ENCODE measurements at places on chromosomes 6 and 20.

DNA sequence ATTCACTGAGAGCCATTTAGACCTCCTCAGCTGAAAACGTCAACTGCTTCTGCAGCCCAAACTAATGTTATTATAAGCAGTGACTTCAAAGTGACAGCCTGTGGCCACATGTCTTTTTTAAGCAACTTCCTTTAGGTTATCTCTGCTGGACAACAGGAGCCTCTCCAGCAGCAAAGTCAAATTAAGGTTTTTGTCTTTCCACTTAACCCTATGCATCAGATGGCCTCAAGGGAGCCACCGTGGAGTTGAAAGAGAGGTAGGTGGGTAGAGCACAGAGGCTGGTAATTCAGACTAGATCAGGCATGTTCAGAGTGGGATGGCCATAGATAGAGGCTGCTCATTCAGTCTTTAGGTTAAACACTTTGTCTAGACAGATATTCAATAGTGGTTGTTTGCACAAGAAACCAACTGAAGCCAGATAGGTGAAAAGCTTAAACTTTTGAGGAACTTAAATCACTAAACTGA, 300.6 kb upstream of the ECI2 start:
- no peak for DNase-seq

DNA sequence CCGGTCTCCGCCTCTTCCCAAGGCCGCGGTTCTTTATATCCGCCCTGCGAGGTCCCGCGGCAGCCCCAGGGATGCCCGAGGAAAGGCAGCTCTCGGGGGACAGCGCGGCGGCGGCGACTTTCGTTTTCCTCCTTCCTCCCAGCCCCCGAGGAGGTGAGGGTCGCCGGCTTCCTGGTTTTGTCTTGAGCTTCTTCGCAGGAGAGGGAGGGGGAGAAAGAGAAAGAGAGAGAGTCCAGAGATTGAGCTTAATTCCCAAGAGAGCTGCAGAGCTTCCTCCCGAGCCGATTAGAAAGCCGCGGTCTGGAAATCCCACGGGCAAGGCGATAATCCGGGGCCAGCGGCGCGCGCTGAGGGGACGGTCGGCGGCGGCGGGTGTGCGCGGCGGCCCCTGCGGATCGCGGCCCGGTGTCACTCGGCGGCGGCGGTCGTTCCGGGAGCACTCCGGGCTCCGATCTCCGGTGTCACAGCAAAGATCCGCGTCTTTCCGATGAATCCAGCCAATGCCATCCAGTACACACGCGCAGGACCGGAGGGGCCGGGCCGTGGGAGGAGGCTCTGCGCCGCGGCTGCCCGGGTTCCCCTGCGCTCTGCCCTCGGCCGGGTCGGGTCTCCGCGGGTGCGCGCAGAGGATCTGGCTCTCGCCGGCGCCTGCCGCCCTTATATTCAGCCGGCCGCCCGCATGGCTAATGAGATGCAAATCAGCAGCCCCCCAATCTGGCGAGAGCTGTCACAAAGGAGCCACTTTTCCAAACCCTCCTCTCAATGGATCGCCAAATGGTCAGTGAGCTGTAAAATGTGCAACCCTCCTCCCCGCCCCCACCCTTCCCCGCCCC, at the start of gene DLL1:
DLL1 (minus strand) TSS at position 783 of the 833 bp plus-strand sequence. CDS start 939 bp downstream, outside the sequence.
- DNase-seq, result peak; percentile 98

DNA sequence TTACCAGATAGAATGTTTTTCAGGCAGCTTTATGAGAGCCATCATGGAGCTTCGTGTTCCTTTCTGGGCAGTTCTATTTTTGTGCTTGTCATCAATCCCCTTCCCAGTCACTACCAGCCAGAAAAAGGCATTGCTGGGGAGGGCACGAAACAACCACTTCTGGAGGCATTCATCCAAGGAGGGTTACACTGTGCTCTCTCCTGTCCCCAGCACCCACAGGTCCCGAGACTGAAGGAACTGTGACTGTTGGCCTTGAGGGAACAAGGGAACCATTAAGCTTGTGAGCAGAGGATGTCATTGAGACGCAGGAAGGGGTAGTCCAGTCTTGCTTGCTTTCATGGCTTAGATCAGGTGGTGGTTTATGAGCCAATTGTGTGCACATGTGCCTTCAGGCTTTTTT, 20.1 kb upstream of the ENPP5 start:
- DNase-seq, result no peak

- DNase-seq, result no peak
Observed at GRCh38 chr20:38083338-38084048, 49.9 kb downstream of the RPRD1B start.

- no peak for DNase-seq
Observed at GRCh38 chr20:2771631-2772080, 28.8 kb downstream of the CPXM1 start.

DNA sequence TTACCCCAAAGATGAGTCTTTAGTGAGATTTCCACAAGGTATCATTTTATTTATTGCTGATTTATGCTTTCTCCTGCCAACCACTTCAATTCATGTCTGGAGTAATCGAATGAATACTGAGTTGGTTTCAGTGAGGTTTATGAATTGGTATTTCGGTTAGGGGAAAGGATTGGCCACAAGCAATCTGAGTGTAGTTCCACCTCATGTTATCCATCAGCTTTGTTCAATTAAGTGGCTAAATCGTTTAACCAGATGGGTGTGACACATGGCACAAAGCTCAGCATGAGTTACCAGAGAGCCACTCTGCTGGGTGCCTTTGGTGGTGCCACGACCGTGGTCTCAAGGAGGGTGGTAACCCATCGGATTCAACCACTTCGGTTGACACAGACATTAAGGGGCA, 148.2 kb downstream of the FNDC1 start:
- no peak for DNase-seq

- no peak for DNase-seq
Observed at GRCh38 chr20:50844430-50845100, 49.7 kb downstream of the BCAS4 start.

- DNase-seq, result no peak
Observed at GRCh38 chr6:53441761-53442160, 93.0 kb upstream of the ELOVL5 start.

- DNase-seq, result no peak
Observed at GRCh38 chr6:40313582-40313981, 273.6 kb downstream of the LRFN2 start.

- no peak for DNase-seq
Observed at GRCh38 chr6:54335871-54336270, 27.6 kb downstream of the TINAG start.

- no peak for DNase-seq
Observed at GRCh38 chr20:3072530-3073250, 1.3 kb downstream of the OXT start.

DNA sequence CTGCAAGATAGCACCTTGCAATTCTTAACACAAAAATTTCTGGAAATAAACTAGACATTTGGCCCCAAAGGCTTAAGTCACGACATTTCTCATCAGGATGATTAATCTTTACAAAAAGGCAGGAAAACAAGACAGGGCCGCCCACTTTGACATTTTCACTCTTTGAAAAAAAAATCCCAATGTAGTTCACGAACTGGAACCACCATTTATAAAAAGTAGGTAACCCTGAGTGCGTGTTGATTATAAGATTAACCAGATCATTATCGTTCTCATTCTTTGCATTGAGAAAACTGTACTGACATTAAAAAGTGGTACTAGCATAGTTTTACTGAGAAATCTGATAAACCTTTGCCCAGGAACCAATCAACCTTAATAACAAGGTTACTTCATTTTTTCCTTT, 108.8 kb downstream of the HUS1B start:
- no peak for DNase-seq

GRCh38 chr6:33761922-33762629, 15.4 kb upstream of the IP6K3 start:
- DNase-seq, result peak; percentile 61

- DNase-seq, result no peak
Observed at GRCh38 chr20:20233041-20233514, 134.8 kb upstream of the INSM1 start.

- DNase-seq, result no peak
Observed at GRCh38 chr6:35388030-35388429, 45.7 kb downstream of the PPARD start.

GRCh38 chr20:15065794-15066193, 728.4 kb upstream of the FLRT3 start:
- DNase-seq, result no peak

DNA sequence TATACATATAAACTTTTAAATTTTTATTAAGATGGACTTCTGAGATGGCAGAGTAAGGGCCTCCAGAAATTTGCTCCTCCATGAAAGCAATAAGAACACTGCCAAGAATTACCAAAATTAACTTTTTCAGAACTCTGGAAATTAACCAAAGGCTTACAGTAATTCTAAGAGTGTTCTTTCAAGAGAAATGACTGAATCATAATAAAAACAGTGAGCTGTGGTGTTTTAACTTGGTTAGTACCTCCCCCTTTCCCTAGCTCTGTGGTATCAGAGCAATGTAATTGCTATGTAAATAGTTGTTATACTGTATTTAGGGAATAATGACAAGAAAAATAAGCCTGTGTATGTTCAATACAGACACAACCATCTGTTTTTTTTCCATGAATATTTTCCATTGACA, 19.0 kb downstream of the HECA start:
- DNase-seq, result no peak

- DNase-seq, result no peak
Observed at GRCh38 chr6:126685182-126685581, 345.3 kb downstream of the CENPW start.

DNA sequence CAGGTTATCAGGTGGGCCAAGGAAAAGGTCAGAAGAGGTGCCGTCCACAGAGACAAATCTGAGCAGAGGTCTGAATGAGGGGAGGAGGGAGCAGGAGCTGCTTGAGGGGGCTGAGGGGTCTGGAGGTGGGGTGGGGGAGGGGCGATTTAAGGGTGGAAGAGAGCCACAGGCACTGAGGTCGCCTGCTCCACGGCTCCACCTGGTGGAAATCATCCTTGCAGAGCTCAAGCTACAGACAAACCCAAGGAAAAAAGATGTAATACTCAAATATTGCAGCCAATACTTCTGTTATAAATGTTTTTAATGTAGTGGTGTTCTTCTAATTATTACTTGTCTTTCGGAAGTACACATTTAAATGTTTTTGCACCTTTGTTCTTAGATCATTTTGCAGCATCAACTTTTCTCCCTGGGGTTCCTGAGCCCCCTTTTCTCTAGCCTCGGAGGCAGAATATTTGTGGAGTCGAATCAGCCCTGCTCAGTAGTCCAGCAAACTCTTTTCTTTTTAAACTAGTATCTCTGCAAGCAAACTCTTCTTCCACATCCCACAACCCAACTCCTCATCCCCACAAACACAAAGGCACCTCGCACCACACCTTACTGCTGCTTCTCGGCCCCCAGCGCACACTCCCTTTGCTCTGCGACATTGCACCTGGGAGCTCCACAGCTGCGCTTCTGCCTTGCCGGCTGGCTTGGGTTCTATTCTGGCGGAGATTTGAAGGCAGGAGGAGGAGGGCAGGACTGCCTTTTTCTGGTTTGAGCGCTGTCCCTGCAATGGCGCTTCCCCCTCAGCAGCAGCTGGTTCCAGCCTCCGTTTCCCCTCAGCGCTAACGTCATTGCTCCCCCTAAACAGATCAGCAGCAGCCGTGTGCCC, 51.0 kb upstream of the TFAP2A start:
- DNase-seq, result no peak

- no peak for DNase-seq
Observed at GRCh38 chr20:18754030-18754652, 59.4 kb upstream of the SCP2D1 start.

- no peak for DNase-seq
Observed at GRCh38 chr6:1812487-1812886, 202.8 kb downstream of the FOXC1 start.

GRCh38 chr6:88047510-88048150, at the start of gene SPACA1:
SPACA1 (plus strand) TSS chr6:88047841; CDS start chr6:88047906, 65 bp downstream.
- no peak for DNase-seq

DNA sequence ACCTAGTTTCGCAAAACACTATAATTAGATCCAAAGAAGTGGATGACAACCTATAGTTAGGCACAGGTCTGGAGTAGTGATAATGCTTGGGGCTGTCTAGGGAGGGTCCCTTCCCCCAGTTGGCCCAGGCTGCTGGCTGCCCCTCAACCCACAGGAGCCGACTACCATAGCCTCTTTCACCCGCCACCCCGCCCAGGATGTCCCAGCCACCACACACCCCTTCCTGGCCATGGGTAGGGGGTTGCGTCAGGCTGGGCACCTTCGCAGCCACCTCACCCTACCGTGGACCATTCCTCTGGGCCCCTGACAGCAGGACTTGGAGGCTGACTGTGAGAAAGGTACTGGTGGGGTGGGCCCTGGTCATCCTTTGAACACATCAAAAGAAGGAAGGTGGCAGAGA, 8.5 kb downstream of the TFEB start:
- DNase-seq, result no peak

- no peak for DNase-seq
Observed at GRCh38 chr20:8330785-8331695, 199.0 kb downstream of the PLCB1 start.

Measured in NCI-H774 (cell line).